Left lung (tissue), 14 donors: ENCODE measurements at places on chromosomes 3 and 15. TPM values are rescaled to one million over a fixed set of nuclear protein-coding genes. Genes with fewer than 3 reads are reported as not detected.

The PLA2G4F gene
- polyA plus RNA-seq, result 4.9 TPM

The ITGA11 gene
- 1.7 TPM for polyA plus RNA-seq

The ARPP21 gene
- polyA plus RNA-seq, result 0.26 TPM

The FBXW12 gene
- polyA plus RNA-seq, result 0.33 TPM

- DNase-seq, result no peak
These were observed 60.2 kb downstream of the TMEM44 start for GRCh38 chr3:194572944-194573491.

DNA sequence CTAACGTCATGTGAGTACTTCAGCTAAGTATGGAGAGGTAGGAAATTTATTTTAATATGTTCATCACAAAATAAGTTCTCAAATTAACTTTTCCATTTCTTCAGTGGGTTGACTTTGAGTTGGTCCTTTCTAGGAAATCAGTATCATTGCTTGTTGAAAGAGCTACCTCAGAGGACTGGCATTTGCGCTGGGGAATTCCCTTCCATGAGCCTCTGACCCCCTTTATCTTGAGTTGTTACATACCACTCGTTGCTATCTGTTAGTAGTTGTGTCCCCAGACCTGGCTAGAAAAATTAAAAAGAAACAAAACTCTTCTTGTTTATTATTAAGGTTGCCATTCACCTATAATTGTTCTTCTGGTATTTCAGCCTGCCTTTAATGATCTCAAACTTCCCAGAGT lies 96.8 kb upstream of the ROBO2 start:
- DNase-seq, result no peak

DNA sequence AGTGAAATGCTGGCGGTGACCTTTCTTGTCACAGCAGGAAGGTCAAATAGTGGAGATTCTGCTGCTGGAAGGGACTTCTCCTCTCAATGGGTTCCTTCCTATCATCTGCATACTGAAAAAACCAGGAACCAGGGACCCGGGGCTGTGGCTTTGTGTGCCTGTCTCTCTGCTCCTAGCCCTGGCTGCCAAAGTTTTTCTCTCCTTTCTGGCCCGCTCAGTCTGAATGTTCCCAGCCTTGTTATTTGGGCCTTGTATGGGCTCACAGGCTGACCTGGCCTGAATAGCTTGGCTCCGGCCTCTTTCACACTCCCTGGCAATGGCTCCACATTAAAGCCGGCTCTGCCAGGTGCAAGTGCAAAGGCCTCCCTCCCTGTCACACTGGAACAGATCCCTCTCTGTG lies 94.7 kb downstream of the LRIG1 start:
- no peak for DNase-seq

DNA sequence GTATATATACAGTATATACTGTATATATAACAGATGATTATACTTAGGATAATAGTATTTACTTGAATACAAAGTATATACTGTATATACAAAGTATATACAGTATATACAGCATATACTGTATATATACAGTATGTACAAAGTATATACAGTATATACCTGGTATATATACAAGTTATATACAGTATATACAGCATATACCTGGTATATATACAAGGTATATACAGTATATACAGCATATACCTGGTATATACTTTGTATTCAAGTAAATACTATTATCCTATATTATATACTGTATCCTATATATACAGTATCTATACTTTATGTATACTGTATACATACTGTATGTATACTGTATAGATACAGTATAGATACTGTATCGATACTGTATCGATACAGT lies 14.6 kb upstream of the CPOX start:
- DNase-seq, result no peak

GRCh38 chr15:63372018-63372705 lies 9.5 kb downstream of the CA12 start:
- no peak for DNase-seq

DNA sequence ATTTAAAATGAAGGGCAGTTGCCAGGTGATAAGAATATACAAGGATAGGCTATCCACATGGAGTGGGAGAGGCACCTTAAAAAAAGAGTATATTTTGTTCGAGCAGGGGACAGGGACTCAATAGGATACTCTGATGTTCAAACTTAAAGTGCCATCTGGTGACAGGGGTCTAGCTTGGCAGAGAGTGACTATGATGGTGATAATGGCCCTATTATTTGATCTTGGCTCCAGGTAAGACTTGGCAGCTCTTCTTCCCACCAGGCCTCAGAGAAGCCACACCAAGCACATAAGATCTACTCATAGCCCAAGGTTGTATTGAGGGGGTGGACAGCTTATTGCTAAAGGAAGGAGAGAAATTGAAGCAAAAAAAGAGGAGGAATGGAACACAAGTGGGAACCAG lies 109.0 kb upstream of the MANF start:
- no peak for DNase-seq

DNA sequence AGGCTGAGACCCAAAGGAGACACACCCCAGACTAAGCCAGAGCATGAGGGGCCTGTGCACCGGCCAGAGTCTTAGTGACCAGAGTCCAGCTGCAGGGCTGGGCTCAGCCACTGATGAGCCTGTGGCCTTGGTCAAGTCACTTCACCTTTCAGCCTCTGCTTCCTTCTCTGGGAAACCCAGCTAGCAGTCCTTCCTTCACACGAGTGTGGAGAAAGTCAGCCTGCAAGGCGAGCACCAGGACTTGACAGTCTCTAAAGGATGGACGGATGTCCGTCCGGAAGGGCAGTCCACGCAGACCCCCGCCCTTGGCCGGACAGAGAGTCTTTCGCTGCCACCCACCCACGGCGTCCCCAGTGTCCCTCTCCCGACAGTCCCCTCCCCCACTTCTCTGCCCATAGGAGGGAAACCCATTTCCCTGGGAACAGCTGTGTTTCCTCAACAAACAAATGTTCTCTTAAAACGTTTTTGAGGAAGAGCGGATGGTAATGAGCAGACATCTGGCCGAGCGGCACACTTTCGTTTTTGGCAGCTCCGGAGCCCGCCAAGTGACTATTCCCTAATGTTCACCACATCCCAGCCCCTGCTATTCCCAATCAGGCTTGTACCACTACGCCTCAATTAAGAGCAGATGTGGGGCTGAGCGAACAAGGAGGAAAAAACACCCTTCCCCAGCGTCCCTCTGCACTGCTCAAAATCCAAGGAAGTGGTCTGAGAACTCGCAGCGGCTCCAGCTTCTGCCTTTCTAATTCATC lies 129.1 kb upstream of the SMAD3 start:
- no peak for DNase-seq

GRCh38 chr3:189080745-189081144 lies 91.0 kb upstream of the TPRG1 start:
- DNase-seq, result no peak

DNA sequence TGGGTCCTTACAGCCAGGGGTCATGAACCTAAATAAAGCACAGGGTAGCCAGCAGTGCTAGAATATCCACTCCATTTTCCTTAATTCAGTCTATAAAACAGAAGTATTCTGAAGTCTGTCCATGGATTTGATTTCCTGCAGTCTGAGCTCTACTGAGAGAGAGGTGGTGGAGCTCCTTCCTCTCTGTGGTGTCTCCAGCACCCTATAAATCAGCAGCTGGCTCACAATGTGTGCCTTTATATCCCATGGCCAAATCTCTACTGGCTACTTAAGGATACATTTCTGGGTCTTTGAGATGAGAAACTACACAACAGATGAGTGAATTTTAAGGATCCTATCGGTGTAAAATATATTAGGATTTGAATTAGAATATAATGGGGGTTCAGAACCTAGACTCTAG lies 339.9 kb upstream of the RBMS3 start:
- DNase-seq, result no peak
